Cardiac muscle cell (in vitro differentiated cells and primary cell): ENCODE measurements at places on chromosomes 3 and 15.

DNA sequence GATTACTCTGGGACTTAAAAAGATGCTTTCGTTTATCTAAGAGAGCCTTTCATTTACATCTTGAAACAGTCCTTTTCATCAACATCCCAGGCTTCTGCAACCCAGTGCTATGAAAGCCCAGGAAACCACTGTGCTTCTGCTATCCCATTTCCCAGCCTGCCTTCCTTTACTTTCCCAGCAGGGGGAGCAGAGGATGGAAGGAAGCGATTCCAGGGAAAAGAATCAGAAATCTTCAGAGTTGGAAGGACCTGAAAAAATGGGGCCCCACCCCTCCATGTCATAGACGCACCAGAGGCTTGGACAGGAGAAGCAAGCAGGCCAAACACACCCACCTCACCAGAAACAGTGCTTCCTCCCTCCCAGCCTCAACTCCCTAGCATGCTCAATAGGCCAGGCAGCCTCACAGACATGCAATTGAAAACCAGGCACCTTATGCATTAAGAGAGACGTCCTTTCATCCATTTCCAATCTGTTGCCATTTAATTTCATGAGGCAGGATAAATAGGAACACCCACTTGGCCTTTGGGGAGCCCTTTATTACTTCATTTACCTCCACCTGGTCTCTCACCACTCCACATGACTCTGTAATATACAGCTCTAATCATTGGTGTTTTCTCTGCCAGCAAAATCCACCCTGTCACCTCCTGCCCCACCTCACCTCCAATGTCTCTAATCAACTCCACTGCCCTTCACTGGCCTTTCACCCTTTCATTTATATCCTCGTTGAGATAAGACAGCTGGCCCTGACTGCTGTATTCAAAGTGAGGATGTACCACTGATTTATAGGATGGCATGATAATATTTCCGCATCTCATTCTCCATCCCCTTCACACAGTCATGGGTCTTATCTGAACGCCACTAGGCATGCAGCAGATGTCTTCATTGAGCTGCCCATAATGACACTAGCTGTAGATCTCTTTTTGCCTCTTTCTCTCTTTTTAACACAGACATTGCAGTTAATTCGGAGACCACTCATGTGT, 583.9 kb downstream of the NTRK3 start:
- H3K27ac ChIP-seq: no peak overlapping the region
- peak; percentile 35 for DNase-seq
- H3K36me3 ChIP-seq: no peaks in the 10 kb centered on the region
- no peaks in the 10 kb centered on the region for H3K4me1 ChIP-seq
- H3K27me3 ChIP-seq: no peaks in the 10 kb centered on the region

DNA sequence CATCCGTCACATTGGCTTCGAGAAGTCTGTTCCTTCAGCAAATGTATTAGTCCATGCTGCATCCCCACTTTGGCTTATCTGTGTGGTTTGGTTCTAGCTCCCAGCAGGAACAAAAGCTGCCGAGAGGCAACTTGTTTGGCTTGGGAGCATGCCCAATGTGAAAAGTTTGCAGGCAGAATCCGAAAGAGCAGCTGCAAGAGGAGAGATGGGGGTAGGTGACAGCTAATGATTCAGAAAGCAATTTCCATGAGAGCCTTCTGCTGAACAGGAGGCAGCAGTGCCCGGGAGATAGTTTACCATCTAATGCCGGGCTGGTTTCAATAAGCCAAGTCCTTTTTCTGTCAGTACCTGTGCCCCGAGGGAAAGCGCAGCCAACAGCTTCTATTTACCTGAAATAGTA, 60.2 kb downstream of the GRM7 start:
- H3K27me3 ChIP-seq: no peaks in the 10 kb centered on the region
- no peak for DNase-seq
- H3K4me1 ChIP-seq: no peaks in the 10 kb centered on the region
- no peak overlapping the region for H3K27ac ChIP-seq
- no peaks in the 10 kb centered on the region for H3K36me3 ChIP-seq

- H3K27ac ChIP-seq: no peak overlapping the region
- no peaks in the 10 kb centered on the region for H3K36me3 ChIP-seq
- DNase-seq: no peak
- no peak overlapping the region for H3K4me3 ChIP-seq
Observed at GRCh38 chr15:33448961-33449606, 138.3 kb downstream of the RYR3 start.

GRCh38 chr3:21879184-21879886, 128.3 kb upstream of the ZNF385D start:
- H3K27ac ChIP-seq: no peak overlapping the region
- H3K36me3 ChIP-seq: no peaks in the 10 kb centered on the region
- no peaks in the 10 kb centered on the region for H3K27me3 ChIP-seq
- H3K4me1 ChIP-seq: no peaks in the 10 kb centered on the region

- H3K4me1 ChIP-seq: no peaks in the 10 kb centered on the region
- H3K36me3 ChIP-seq: no peaks in the 10 kb centered on the region
- H3K27ac ChIP-seq: no peak overlapping the region
- H3K27me3 ChIP-seq: no peaks in the 10 kb centered on the region
Observed at GRCh38 chr3:192861972-192862371, 55.7 kb downstream of the MB21D2 start.

GRCh38 chr3:38500688-38501417, 4.7 kb downstream of the EXOG start:
- H3K36me3 ChIP-seq: no peaks in the 10 kb centered on the region
- H3K4me3 ChIP-seq: no peak overlapping the region
- H3K27me3 ChIP-seq: no peaks in the 10 kb centered on the region
- no peaks in the 10 kb centered on the region for H3K4me1 ChIP-seq

DNA sequence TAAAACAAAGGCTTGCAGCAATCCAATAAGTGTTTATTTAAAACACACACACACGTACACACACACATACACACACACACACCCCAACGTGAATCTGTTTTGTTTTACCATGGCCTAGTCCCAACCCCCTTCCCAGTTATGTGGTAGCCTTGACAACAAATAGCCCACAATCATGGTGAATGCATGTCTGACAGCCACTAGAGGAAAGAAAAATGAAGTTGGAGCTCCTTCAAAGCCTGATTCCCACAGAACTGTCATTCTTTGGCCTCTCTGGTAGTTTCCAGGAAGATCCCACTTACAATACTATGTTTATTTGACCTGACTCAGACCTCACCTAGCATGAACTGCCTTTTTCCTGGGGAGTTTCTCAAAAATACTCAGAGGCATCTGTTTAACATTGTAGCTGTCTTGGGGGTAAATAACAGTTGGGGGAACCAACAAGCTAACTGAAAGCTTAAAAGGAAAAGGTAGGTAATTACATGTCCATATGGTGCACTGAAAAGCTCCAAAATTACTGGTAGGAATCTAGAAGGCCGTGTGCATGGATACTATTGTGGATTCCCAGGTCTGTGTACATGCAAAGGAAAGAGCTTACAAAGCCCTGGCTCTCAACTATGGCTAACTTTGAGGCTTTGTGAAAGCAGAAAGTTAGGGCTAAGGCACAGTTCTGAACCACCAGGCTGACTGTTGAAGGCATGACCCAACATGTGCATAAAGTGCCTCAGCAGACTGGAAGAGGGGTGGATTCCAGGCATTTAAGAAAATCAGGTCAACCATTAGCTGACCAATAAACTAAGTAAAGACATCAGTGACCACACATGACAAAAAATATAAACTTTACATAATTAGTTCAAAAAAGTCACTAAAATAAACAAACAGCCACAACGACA, 65.3 kb downstream of the FAIM start:
- H3K27me3 ChIP-seq: no peaks in the 10 kb centered on the region
- DNase-seq: peak; percentile 85
- H3K36me3 ChIP-seq: no peaks in the 10 kb centered on the region
- H3K27ac ChIP-seq: peak overlapping the region; percentile 98
- H3K4me3 ChIP-seq: no peak overlapping the region
- peaks cover 40% of the 10 kb centered on the region for H3K4me1 ChIP-seq

GRCh38 chr3:187021748-187022402, 91.5 kb downstream of the ST6GAL1 start:
- no peak for DNase-seq
- H3K27me3 ChIP-seq: no peaks in the 10 kb centered on the region
- H3K4me1 ChIP-seq: peaks cover 17% of the 10 kb centered on the region
- no peak overlapping the region for H3K4me3 ChIP-seq
- H3K36me3 ChIP-seq: no peaks in the 10 kb centered on the region

DNA sequence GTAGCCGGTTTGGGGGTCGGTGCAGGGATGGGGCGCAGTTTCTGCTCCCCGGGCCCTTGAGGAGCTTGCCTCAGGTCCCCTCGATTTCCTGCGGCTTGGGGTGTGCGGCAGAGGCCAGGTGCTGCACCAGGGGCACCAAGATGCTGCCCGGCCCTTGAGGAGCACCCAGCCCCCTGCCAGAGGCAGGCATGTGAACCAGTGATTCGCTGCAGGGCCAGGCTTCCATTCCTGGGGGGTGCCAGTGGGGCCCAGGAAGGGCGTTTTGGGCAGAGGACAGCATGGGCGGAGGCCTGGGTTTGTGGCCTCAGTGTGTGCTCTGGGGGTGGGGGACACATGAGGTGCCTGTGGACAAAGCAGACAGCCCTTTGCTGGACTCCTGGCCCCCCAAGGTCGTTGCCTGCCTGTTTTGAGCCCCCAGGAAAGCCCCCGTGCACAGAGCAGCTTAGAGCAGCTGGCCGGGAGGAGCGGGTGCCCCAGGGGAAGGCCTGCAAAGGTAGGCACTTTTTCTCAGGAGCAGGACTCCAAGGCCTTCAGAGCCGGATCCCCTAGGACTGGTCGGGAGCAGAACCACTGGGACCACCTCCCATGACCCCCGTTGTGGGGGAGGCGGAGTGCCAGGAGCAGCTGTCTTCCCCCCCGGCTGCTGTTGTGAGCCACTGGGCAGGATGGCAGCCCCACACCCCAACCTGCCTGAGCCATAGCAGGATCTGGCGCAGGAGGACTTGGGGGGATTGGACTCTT, 1.6 kb downstream of the PLXNA1 start:
- no peak overlapping the region for H3K27ac ChIP-seq
- DNase-seq: no peak
- peak overlapping the region; percentile 89 for H3K4me3 ChIP-seq
- peaks cover 11% of the 10 kb centered on the region for H3K27me3 ChIP-seq
- peaks cover 4% of the 10 kb centered on the region for H3K36me3 ChIP-seq
- no peaks in the 10 kb centered on the region for H3K4me1 ChIP-seq

DNA sequence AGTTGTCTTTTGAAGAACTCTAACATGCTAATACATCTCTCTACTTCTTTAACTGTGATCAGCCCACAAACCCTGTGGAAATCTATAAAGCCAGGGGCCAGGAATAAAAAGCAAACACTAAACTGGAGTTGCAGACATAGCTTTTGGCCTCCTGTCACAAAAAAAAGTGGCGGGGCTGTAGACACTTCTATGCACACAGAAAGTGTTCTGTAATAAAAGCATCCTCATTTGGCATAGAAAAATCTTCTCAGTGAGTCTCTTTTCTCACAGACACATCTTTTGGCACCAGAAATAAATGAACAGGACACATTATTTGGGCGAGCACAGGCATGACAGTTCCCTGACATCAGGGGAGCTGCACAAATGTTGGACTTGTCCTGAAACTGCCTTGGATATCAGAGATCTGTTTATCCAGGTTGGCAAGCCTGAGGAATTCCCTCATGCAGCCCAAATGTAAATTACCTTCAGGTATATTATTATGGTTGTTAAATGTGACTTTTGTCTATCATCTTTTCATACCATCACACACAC, 355.4 kb downstream of the FGF12 start:
- H3K36me3 ChIP-seq: no peaks in the 10 kb centered on the region
- peaks cover 3% of the 10 kb centered on the region for H3K4me1 ChIP-seq
- no peak overlapping the region for H3K27ac ChIP-seq
- no peaks in the 10 kb centered on the region for H3K27me3 ChIP-seq
- no peak overlapping the region for H3K4me3 ChIP-seq

DNA sequence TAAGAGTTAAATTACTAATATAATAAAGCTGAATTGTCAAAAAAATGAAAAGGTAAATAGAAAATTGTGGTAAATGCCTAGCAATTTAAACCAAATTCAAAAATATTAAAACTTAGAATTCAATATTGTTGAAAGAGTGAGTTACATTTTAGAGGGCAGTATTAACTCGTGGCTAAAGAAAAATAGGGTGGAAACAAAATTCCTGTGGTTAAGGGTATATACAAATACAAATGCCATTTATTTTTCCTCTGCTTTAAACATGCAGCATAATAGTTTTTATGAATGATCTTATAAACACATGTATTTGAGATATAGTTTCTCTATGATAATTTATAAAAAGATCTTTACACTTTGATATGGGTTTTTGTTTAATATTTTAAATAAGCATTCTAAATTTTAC, 79.0 kb downstream of the NEDD4 start:
- H3K4me1 ChIP-seq: no peaks in the 10 kb centered on the region
- no peak overlapping the region for H3K27ac ChIP-seq
- H3K27me3 ChIP-seq: no peaks in the 10 kb centered on the region
- no peak overlapping the region for H3K4me3 ChIP-seq
- H3K36me3 ChIP-seq: no peaks in the 10 kb centered on the region

DNA sequence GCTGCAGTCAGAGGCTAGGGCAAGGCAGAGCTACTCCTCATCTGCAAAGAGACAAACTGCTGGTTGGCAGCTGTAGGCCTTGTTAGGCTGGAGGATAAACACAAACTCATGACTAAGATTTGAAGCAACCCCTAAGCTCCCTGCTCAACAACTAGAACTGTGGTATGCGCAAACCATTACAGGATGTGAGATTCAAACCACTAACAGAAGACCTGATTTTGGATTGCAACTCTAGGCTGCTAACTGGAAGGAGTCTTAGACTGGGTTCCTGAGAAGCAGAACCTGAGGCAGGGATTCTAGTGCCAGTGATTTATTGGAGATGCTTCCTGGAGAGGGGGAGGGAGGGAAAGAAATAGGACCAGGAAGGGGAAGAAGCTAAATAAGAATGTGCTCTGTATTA, 22.5 kb downstream of the CCR4 start:
- no peak overlapping the region for H3K4me3 ChIP-seq
- no peaks in the 10 kb centered on the region for H3K27me3 ChIP-seq
- no peaks in the 10 kb centered on the region for H3K36me3 ChIP-seq
- no peak overlapping the region for H3K27ac ChIP-seq
- peaks cover 3% of the 10 kb centered on the region for H3K4me1 ChIP-seq
- no peak for DNase-seq

- H3K4me3 ChIP-seq: no peak overlapping the region
- H3K27ac ChIP-seq: no peak overlapping the region
- no peaks in the 10 kb centered on the region for H3K36me3 ChIP-seq
- H3K4me1 ChIP-seq: no peaks in the 10 kb centered on the region
- H3K27me3 ChIP-seq: no peaks in the 10 kb centered on the region
Observed at GRCh38 chr3:102532901-102533300, 98.1 kb downstream of the ZPLD1 start.

DNA sequence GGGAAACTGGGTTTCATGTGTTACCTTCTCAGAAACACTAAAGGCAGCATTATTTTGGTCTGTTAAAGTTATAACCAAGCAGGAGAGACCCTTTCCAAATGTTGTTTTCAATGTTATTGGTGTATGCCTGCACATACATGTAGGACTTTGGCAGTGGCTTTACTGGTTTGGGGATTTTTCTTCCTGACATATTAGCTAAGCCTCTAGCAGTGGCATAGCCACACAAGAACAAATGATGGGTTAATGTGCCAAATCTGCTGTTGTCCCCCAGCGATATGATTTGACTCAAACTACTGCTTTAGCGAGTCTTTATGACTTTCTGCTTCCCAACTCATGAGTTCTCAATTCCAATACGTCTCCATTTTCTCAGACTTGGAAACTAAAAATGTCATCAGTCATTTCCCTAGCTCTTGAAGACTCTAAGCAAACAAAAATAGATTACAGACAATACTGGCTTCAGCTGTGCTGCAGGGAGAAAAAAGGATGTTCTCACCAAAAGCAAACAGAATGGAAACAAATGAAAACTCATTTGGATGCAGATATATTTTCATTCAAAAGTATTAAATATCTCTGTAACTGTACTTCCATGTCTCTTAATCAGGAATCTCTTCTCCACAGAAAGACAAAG, 29.6 kb downstream of the TPM1 start:
- no peak for DNase-seq
- peak overlapping the region; percentile 70 for H3K27ac ChIP-seq
- H3K36me3 ChIP-seq: peaks cover 12% of the 10 kb centered on the region
- H3K4me3 ChIP-seq: no peak overlapping the region
